T47D (cell line): ENCODE measurements at places on chromosomes 7 and 10.

- DNase-seq, result no peak
Observed at GRCh38 chr7:47571331-47572093, 10.4 kb downstream of the TNS3 start.

- no peak for DNase-seq
Observed at GRCh38 chr10:121911421-121911697, 16.5 kb downstream of the ATE1 start.

DNA sequence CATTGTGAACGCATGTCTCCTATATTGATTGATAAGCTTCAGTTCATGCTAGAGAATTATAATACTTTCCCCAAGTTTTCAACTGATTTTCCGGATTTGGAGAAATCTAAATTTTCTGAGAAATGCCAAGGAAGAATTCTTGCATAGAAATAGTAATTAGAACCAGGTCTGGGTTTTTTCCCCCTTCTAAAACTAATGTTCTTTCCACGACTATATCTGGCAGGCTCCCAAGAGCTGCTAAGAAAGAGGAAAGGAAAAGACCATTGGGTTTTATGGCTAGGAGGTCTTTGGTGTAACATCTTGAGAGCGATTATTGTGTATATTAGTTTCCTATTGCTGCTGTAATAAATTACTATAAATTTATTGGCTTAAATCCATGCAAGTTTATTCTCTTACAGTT lies 71.8 kb upstream of the CACNB2 start:
- no peak for DNase-seq

DNA sequence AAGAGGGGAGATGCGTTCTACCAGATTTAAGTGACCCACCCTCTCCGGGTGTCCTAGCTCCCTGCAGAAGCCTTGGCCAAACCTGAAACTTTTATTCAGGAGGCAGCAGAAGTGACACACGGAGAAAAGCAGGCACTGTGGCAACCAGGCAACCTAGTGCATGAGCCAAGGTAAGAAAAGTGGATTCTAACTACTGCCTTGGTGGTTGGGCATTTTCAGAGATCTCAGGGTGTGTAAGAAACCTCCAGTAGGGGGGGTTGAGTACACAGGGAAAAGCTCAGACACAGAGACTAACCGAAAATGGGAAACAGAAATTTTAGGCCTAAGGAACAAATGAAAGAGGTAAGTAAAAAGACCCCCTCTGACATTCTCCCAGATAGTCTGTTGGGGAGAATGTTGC lies 645.7 kb downstream of the ANKRD7 start:
- no peak for DNase-seq

- DNase-seq, result peak; percentile 48
Observed at GRCh38 chr10:71795248-71795647, 21.9 kb upstream of the VSIR start.

- no peak for DNase-seq
Observed at GRCh38 chr7:128117691-128118090, 86.5 kb upstream of the LRRC4 start.

DNA sequence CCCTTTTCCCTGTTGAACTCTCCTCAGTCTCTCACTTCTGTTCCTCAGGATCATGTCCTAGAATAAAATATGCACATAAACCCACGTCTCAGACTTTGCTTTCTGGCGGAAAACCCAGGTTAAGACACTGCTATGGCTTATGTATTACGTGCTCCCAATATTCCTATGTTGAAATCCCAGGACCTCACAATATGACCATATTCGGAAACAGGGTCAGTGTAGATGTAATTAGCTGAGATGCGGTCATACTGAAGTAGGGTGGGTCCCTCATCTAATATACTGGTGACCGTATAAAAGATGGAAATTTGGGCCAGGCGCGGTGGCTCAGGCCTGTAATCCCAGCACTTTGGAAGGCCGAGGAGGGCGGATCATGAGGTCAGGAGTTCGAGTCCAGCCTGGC lies 59.9 kb downstream of the KIAA1549 start:
- DNase-seq, result no peak

- DNase-seq, result no peak
Observed at GRCh38 chr7:139744768-139745677, 32.8 kb downstream of the HIPK2 start.

GRCh38 chr10:3126741-3127346 lies 45.7 kb downstream of the PITRM1 start:
- peak; percentile 63 for DNase-seq

DNA sequence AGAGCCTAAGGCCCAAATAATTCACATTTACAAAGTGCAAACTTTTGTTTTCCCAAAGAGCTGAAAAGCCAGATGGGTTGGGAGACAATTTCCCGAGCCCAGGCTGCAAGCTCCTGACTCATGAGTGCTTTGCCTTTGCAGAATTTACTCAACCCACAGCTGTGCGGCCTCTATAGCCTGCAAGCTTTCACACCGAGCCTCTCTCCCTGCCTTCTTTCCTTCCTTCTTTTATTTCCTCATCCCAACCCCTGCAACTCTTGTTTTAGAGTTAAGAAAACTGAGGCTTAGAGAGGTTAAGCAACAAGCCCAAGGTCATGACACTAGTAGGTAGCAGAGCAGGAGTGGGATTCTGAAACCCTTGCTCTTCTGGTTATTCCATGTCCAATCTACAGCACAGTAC lies 203.0 kb upstream of the GPR26 start:
- DNase-seq, result no peak

GRCh38 chr10:63537536-63537935 lies 16.3 kb downstream of the REEP3 start:
- no peak for DNase-seq

DNA sequence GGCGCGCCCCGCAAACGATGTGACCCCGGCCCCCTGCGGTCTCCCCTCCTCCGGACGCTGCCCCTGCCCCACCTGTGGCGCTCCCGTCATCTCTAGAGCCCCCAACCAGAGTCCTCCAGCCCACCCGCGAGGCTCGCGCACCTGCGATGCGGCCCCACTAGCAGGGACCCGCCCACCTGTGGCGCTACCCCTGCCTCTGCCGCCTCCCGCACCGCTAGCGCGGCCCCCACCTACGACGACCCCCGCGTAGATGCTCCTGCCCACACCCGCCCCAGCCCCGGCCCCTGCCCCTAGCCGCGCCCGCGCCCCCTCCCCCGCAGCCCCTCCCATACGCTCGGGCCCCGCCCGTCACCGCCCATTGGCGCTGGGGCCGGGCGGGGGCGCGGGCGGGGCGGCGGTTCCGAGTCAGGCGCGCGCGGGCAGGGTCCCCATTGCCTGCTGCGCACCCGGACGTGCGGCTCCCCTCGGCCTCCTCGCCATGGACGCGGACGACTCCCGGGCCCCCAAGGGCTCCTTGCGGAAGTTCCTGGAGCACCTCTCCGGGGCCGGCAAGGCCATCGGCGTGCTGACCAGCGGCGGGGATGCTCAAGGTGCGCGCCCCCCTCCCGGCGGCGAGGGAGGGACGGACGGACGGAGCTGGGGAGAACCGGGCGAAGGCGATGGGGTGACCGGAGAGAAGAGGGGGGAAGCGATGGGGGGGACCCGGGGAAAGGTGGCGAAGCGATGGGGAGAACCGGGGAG lies at the start of gene PFKP:
TSS of gene PFKP (plus strand) at position 431 of the 741 bp plus-strand sequence. CDS start at position 479, 48 bp downstream.
- peak; percentile 46 for DNase-seq

DNA sequence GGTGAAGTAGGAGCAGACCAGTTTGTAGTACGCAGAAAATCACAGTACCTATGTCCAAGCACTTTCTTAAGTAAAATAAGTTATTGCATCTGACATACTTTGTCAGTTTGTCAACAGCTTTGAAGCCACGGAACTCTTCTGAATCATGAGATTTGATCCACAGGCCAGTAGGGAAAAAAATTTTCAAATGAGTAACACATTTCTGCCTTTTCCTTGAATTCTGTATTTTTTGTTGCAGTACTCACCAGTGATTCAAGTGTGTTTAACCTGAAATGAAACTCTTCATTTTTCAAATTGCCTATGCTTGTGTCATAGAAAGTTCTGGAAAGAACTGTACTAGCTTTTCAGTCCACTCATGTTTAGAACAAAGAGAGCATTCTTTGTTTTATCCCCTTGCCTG lies 337.7 kb downstream of the GATA3 start:
- DNase-seq, result no peak

DNA sequence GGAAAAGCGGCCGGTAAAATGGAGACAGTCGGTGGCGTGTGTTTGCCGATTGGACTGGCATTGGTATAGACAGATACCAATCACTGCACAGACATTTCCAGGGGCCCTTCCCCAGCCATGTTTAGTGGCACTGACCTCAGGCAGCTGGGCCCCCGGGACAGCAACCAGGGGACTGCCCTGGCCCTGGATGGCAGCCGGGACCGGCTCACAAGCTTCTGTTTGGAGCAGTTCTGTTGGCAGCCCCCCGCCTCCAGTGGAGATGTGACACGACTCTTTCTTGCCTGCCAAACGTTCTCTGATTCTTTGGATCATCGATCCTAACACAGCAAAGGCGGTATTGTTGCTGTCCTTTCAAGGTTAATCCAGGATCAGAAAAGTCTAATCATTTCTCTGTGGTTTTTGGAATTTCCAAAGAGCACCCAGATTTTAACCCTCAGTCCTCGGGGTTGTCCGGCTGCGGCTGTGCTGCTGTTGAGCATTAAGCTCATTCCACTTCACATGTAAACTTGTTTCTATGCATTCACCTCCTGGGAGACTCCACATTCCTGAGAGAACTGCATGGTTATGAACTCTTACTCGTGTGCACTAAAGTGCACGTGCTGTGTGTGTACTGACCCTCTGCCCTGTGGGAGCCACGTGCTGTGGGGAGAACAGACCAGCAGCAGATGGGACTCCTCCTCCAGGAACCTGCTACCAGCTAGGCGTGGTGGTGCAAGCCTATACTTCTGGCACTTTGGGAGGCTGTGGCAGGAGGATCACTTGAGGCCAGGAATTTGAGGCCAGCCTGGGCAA lies 46.0 kb downstream of the FOXK1 start:
- DNase-seq, result no peak

- no peak for DNase-seq
Observed at GRCh38 chr10:25107756-25108155, 67.0 kb upstream of the GPR158 start.

- DNase-seq, result no peak
Observed at GRCh38 chr10:52668024-52668423, 104.6 kb downstream of the MBL2 start.
